Erythroblast (primary cell): ENCODE measurements at places on chromosomes 6 and 20.
A peak's percentile ranks its signal among the peaks of the same experiment; 100 is the strongest.

- DNase-seq, result no peak
These were observed 58.2 kb downstream of the GCLC start for GRCh38 chr6:53486679-53487078.

DNA sequence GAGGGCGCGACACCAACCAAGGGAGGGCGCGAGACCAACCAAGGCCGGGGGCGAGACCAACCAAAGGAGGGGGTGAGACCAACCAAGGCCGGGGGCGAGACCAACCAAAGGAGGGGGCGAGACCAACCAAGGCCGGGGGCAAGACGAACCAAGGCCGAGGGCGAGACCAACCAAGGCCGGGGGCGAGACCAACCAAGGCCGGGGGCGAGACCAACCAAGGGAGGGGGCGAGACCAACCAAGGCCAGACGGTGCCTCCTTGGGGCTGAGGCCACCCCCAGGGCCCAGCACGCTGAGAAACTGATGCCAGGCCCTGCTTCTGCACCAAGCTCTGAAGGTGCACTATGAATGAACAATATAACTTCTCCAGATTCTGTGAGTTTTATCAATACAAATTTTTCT lies 87.2 kb downstream of the TAF4 start:
- DNase-seq, result no peak

DNA sequence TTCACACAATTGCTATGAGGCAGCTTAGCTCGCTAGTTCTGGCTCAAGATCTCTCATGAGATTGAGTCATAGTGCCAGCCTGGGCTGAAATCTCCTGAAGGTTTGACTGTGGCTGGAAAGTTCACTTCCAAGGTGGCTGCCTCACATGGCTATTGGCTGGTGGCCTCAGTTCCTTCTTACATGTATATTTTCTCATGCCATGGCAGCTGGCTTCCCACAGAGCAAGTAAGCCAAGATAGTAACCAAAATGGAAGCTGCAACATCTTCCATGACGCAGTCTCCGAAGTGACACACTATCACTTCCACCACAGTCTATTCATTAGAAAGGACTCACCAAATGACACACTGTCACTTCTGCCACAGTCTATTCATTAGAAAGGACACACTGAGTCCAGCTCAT lies 160.4 kb upstream of the PRDM1 start:
- no peak for DNase-seq

GRCh38 chr6:4936681-4937041 lies 67.2 kb downstream of the RPP40 start:
- DNase-seq, result peak; percentile 90

GRCh38 chr6:106899697-106900096 lies 74.8 kb downstream of the CD24 start:
- no peak for DNase-seq

- peak; percentile 9 for DNase-seq
These were observed 85.5 kb upstream of the C20orf144 start for GRCh38 chr20:33576432-33577125.

GRCh38 chr6:148999929-149000468 lies 253.2 kb downstream of the UST start:
- DNase-seq, result no peak

GRCh38 chr20:59678288-59678687 lies 73.9 kb downstream of the PHACTR3 start:
- no peak for DNase-seq
